Epithelial cell of proximal tubule (primary cell): ENCODE measurements at places on chromosomes 4 and X. TPM values are rescaled to one million over a fixed set of nuclear protein-coding genes. Genes with fewer than 3 reads are reported as not detected.
A peak's percentile ranks its signal among the peaks of the same experiment; 100 is the strongest.

- DNase-seq = no peak
These were observed 28.8 kb downstream of the AMELX start for GRCh38 chrX:11321986-11322385.

The ABLIM2 gene
- 1.0 TPM in 1 of 2 replicates, not detected in the other for total RNA-seq

DNA sequence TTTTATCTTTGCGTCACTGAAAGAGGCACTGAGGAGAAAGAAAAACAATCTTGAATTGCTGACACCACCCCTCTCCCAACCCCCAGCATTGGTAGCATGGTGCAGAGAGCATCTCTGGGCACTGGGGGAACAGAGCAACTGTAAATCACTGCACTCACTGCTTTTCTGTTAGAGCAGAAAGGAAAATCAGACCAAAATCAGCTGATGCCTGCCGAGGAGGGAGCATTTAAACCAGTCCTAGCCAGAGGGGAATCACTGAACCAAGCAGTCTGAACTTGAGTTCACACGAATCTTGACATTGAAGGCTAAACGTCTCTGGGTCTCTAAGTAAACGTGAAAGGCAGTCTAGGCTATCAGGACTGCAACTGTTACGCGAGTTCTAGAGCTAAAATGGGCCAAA, 205.8 kb downstream of the SPANXN4 start:
- DNase-seq = no peak

GRCh38 chrX:24668111-24668510, 21.0 kb upstream of the PCYT1B start:
- no peak for DNase-seq

- no peak for DNase-seq
These were observed 32.5 kb downstream of the SLC10A6 start for GRCh38 chr4:86816501-86817273.

DNA sequence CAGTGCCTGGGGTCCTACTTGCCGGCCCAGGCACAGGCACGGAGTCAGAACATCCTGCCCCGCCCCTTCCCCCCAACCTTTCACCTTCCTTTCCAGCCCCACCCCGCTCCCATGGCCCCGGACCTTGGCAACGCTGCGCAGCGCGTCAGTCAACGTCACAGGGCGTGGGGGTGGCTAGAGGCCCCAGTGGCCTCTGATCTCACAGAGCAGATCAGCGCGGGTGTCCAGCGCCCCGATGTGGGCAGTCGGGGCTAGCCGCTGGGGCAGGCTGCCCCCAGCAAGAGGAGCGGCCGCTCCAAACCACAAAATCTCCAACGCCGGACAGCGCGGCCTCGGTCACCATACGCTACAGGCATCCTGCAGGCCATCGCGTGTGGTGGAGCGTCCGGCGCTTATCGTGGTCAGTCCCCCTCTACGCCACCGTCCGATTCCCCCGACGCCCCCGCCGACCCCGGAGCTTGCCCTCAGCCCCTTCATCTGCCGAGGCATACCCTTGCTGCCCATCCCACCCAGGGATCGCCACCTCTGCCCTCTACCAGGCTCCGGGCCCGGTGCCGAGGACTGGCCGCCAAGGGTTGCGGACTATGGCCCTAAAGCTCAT, 69.6 kb upstream of the APOOL start:
- no peak for DNase-seq

GRCh38 chrX:143081231-143081630, 55.5 kb downstream of the SPANXN4 start:
- no peak for DNase-seq

- DNase-seq = no peak
These were observed 16.3 kb downstream of the PROM1 start for GRCh38 chr4:16067515-16067914.

DNA sequence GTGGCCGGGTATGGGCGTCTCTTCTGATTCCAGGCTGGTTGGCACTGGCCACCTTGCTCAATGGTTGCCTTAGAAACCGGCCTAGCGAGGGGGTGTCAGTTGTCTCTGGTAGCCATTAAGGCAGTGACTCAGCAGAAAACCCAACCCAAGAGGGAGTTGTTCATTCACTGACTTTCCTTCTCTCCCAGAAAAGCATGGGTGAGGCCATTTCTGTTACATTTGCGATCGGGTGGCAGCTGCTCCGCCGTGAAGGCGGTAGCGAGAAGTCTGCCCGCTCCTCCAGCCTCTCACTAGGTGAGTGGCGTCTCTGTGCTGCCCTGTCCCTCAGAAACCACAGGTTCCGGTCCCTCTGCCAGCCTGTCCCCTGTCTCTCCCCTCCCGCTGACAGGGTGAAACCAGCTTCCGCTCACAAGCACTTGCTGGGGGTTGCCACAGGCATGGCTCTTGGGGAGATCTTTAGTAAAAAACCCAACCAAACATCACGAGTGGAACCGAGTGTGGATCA, 17.4 kb downstream of the IRAK1 start:
- DNase-seq = peak; percentile 36

- no peak for DNase-seq
These were observed 38.1 kb upstream of the CLDN24 start for GRCh38 chr4:183360161-183360919.

- no peak for DNase-seq
These were observed 36.8 kb upstream of the SPON2 start for GRCh38 chr4:1208970-1209704.

- peak; percentile 69 for DNase-seq
These were observed 298.9 kb upstream of the PUDP start for GRCh38 chrX:7446815-7447214.

The LRP2BP gene
- total RNA-seq = 0.06 and 0.14 TPM in 2 replicates

The ATP10D gene
- 9.7 and 10.8 TPM in 2 replicates for total RNA-seq

The UGT2A3 gene
- 0.06 and 0.22 TPM in 2 replicates for total RNA-seq

The AFAP1 gene
- total RNA-seq = 24.3 and 26.2 TPM in 2 replicates

DNA sequence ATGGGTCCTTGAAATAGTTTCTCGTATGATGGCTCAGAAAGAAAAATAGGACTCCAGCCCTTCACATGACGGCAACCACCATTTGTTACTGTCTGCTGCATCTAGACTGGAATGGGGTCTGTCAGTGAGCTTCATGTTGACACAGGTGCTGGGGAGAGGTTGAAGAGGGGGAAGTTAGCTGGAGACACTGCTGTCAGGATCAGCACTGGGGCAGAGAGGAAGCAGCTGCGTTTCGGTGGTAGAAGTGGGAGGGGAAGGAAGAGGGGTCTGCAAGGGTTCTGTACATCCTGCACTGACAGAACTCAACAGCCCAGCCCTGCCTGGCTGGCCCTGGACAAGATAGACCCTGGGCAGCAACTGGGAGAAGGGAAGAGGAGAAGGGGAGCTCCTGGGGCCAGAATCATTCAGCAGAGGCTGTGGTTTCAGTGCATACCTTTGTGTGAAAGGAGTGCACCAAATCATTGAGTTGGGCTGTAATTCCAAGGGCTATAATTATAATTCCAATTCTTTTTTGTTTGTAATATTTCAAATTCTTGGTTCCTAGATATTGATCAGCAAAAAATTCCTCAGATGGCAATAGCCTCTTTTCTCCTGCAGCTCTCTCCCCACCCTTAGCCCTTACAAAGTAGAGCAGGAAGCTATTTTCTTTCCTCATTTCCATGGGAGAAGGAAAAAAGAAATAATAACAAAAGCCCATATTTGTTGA, 119.4 kb upstream of the C1GALT1C1 start:
- no peak for DNase-seq

- no peak for DNase-seq
These were observed 13.3 kb downstream of the TLR3 start for GRCh38 chr4:186082221-186082620.
